ENCODE measurements at places on chromosomes 16 and 17. TPM values are rescaled to one million over a fixed set of nuclear protein-coding genes. Genes with fewer than 3 reads are reported as not detected.

MYH13 gene
- not detected for total RNA-seq

ASPA gene
- total RNA-seq, result not detected

TEKT1 gene
- not detected for total RNA-seq

GUCY2D gene
- 0.13 TPM for total RNA-seq

ABCC11 gene
- total RNA-seq, result 0.26 TPM

PYDC1 gene
- not detected for total RNA-seq
